ENCODE measurements at places on chromosomes 12 and 14.

DNA sequence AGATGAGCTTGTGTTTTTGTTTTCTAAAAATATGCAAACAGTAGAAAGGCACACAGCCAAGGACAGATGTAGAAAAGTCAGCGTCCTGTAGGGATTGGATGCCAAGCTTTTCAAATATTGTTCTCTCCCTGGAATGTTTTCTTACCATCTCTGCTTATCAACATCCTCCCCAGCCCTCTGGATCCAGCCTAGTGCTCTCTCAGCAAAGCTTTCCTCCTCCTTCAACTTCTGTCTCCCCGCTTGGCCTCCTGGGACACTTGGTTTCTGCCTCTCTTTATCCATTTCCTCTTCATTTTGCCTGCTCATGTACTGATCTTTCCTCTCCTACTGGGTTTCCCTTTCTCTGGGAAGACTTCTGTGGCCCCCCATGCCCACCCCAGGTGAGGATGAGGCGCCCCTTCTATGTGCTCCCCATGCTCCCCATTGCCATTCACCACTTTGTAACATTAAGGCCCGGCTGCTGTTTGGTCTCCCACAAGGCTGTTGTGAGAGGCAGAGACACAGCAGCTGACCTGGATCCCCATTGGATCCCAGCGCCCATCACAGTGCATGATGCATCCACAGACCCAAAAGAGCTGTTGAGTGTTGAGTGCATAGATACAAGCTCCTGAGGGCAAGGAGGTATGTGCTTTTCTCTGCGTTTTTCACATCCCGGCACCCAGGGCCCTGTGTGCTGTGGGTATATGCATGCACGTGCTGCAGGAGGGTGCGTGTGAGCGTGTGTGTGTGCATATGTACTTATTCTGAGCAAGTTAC is 38.2 kb downstream of the EVL start:
- DNase-seq = no peak

DNA sequence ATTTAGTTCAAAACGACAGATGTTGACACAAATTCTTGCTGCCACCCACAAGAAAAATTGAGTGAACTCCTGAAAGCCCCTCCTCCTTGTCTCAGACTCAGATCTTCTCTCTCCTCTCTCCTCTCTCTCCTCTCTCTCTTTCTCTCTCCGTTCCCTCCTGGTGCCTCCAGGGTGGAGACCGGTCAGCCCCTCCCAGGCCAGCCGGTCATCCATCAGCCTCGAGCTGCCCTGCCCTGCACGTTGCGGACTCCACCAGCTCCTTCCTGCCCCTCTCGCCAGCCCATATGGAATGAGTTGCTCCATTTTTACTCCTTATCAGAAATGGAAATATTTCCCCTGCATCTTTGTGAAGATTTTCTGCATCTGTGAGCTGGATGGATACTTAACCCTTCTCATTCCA is 103.8 kb downstream of the TBX5 start:
- no peak for DNase-seq

GRCh38 chr12:20398686-20399085 is 30.3 kb downstream of the PDE3A start:
- DNase-seq = peak; percentile 58

DNA sequence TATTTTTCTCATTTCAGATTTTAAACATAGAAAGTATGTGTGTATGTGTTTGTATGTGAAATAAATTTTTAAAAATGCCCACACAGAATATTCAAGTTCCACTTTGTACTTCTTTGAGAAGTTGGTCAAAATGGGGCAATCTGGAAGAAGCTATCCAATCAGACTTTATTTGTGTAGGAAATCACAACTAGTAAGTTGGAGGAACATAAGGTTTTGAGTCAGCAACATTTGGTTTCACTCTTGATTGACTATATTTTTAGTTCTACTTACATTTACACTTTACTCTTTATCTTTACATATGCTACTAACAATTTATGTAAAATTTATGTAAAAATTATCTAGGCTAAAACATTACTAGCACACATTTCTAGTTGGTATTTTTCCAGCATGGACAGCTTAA is 128.1 kb downstream of the ATXN7L3B start:
- no peak for DNase-seq

GRCh38 chr14:22887990-22888378 is 5.0 kb downstream of the REM2 start:
- no peak for DNase-seq

- DNase-seq = no peak
Observed at GRCh38 chr14:105859717-105860614, 333.6 kb downstream of the TMEM121 start.

DNA sequence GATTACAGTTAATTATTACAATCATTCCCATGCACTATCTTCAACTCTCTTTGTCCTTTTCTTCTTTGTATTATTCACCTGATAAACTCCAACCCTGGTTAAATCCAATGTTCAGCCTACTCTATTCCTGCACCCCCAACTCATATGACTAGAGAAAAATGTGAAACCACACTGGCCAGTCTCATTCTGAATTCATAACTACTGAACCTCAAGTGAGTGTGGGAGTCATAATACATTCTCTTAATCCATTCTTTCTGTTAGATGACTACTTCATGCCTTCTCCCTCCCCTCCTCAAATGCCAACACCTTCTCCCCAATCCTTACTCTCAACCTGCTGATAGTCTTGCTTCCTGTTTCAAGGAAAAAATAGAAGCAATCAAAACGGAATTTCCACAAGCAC is 22.3 kb upstream of the ITPR2 start:
- no peak for DNase-seq

DNA sequence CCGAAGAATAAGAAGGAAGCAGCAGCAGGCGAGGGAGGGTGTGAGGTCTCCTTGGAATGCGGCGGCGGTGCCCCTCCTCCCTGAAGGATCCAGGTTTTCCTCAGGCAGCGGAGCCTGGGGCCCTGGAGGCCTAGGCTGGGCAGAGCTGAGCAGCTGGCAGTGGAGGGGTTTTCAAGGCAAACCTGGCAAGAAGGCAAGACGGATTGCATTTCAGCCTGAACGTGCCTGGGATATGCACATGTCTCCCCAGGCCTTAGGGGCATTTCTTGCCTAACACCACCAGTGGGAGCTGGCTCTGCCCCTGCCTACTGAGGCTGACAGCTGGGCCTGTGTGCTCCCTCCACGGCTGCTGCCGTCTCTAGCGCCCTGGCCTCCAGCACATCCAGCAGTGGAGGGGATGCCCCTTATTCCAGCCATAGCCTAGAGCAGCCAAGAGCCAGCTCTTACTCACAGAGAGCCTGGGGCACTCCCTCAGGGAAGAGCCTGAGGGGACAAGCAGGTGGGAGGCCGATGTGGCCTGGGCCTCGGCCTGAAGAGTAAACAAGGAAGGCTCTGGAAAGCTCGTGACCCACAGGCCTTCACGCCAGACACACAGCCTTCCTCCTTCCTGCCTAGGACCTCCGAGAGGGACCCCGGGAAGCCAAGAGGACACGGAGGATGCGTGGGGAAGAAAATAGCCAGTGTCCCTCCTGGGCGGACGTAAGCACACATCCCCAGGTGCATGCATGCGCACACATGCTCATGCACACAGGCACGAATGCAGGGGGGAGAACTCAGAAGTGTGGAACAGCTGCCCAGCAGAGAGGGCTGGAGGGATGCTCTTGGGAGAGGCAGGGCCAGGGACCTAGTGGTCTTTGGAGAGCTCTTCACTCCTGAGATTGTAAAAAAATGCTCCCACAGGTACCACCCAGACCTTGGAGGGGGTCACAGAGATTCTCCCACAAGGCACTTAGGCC is 23.0 kb upstream of the EIF2B2 start:
- DNase-seq = no peak

DNA sequence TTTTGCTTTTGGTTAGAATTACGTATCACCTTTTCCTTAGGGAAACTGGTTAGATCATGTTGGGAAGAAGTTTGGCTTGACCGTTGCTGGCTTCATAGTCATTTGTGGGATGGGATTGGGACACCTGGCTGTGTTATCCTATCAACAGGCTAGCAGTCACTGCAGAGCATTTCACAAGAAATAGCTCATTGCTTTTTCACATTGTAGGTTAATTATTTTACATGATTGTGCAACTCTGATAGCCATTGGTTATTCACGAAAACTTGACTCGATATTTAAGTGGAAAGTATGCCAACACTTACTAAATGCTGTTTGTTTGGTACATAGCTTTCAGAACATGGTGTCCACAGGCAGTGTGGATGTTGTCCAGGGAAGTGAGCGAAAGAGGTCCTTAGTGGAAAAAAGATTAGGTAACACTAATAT is 89.4 kb downstream of the NKX2-1 start:
- DNase-seq = no peak

GRCh38 chr14:75647640-75648039 is 13.0 kb downstream of the ERG28 start:
- DNase-seq = no peak

GRCh38 chr12:93773122-93773871 is 96.1 kb downstream of the CRADD start:
- peak; percentile 84 for DNase-seq

- peak; percentile 82 for DNase-seq
Observed at GRCh38 chr12:106288494-106289195, 13.9 kb upstream of the TCP11L2 start.

DNA sequence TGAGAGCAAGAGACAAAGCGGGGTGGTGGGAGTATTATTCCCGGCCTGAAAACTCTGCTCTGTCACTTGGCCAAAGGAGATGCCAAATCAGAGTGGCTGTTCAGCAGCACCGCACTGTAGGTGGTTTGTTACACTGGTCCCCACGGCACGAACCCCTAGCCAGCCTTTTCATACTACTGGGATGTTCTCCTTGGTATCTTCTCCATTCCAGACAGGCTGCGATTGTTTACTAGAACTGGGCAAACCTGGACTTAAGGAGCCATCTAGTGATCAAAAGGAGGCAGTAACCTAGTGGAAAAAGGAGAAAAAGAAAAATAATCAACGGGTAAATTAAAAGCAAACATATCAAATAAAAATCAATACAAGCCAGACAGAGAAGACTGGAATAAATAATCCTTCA is 58.9 kb upstream of the TMTC2 start:
- no peak for DNase-seq

DNA sequence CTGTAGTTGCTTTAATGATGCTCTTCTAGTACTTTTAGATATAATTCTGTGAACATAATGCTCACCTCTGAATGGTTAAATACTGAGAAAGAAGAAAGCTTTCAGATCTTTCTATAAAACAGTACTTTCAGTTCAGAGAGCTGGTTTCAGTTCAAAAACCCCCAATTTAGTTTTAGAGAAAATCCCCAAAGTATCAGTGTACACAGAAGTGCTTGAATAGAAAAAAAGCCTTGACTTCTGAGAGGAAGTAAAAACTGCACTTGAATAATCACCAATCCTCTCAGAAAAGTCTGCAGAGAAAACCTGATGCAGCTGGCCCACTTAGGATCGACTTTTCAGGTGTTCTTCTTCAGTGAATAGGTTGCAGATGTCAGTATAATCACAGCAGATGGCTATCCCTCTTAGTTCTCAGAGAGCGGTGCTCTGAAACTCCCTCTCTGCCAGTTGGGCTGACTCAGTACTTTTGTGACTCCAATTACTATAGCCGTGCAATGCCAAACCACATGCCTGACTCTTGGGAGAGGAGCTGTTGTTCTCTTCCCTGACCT is 616.3 kb downstream of the LRFN5 start:
- no peak for DNase-seq

DNA sequence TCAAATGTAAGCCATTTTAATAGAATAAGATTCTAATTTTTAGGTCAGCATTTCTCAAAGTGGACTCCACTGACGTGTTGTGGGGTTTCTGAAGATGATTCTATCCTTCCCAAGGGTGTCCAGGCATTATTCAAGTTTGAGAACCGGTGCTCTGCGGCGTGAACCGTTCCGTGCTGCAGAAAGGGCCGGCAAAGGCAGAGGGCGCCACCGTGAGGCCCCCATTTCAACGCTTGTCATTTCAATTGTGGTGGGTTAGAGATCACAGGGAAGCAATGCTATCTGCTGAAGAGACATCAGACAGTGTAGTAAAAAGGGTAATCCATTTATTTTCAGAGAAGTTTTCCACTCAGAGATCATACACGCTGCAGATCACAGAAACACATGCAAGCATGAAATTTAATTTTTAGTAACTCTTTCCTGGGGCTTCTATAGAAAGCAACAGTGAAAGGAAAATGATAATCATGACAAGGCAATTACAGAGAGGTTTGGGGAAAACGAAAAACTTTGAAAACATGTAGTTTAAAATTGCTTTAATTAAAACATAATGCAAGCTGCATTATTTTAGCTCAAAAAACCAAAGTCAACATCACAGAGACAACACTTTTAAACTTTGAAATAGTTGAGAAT is 201.7 kb downstream of the EXOC5 start:
- peak; percentile 1 for DNase-seq

GRCh38 chr12:93039062-93039461 is 110.0 kb upstream of the EEA1 start:
- DNase-seq = no peak

GRCh38 chr12:11477110-11477509 is 81.7 kb upstream of the PRB2 start:
- no peak for DNase-seq

- peak; percentile 75 for DNase-seq
Observed at GRCh38 chr14:90294872-90295271, 36.9 kb downstream of the NRDE2 start.

- DNase-seq = peak; percentile 12
Observed at GRCh38 chr14:72519543-72519942, 374.4 kb downstream of the DPF3 start.

- peak; percentile 52 for DNase-seq
Observed at GRCh38 chr12:75364919-75365318, 26.0 kb upstream of the GLIPR1L2 start.

DNA sequence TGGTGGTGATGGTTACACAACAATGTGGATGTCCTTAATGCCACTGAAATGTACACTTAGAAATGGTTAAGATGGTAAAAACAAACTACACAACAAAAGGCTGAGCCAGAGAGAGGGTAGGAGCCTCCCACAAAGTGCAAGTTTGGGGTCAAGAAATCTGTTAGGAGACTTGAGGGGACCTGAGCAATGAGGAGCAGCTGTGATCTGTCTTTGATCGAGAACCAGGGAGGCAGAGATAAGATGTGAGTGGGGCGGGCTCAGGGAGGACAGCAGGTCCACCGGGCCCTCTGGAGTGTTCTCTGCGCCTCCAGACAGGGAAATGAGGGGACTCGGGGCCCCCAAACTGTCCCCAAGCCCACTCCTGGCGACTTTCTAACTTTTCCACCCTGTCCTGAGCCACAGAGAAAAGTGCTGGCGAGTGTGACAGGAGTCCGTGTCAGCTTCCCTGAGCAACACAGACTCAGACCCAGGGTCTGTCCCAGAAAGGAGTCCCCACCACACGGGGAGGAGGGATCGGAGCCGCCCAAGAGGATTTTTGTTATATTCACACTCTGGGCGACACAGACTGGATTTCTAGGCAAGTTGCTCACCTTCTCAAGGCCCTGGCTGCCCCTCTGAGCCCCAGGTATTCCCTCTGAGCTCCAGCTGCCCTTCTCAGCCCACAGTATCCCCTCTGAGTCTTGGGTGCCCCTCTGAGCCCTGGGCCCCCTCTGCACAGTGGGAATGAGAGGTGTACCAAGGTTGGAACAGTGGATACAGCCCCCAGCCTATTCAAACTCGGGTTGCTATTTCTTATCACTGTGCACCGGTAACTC is 11.5 kb upstream of the SCARB1 start:
- DNase-seq = no peak

Measured in inflammatory macrophage treated with lipopolysaccharide for 1 hour (primary cell).